Activated T-cell treated with anti-CD3 and anti-CD28 coated beads, Interleukin-2, amount 50 U/mL, for 48 hours (primary cell): ENCODE measurements at places on chromosomes 6 and 20.

DNA sequence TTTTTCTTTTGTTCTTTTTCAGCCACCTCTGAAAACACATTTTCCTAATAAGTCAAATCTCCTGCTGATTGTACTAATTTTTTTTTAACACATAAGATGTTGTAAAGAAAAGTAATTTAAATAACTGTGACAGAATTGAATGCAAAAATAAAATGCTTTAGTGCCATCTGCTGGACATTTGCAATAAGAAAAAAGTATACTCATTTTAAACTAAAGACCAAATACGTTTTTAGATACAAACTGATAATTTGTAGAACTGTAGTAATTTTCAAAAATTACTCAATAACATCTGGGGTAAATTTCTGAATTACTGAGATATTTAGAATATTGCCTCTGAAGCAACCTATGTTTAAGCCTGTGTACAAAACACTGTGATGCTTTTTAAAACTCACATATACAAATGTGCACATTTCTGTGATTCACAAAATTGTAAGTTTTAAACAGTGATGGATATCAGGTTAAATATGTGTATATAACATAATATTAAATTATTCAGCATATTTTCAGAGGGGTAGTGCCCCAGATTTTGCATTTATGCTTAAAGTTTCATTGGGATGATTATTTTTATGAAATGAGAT lies 198.7 kb downstream of the RIMS1 start:
- DNase-seq, result no peak

- no peak for DNase-seq
These were observed 67.1 kb upstream of the ADGRF1 start for GRCh38 chr6:47109281-47109680.

- no peak for DNase-seq
These were observed 140.3 kb downstream of the MBOAT1 start for GRCh38 chr6:20071998-20072397.

GRCh38 chr6:15444081-15444731 lies 198.3 kb downstream of the JARID2 start:
- DNase-seq, result no peak
